ENCODE measurements at places on chromosomes 4 and X.

DNA sequence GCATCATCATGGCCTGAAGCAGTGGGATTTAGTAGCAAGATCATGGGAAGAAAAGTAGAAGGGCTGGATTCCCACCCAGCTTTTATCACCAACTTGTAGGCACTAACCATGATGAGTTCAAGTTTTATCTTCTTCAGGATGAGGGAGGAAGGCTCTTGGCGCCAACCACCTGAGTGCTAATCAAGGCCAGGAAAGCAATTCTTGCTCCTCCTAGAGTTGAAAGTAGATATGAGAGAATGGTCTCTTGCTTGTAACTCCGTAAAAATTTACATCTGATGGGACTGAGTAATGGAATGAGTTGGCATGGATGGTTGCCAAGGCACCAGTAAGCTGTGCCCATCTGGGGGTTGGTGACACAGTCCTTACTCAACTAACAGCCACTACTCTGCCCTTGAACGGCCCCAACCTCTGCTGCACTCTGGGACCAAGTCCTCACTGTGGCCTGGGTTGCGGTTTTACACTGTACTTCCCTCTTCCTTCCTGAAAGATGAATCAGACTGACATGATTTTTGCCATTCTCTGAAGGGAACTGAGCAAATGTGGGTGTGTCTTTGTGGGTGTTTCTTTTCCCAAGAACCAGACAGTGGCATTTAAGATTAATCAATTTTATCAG, 39.4 kb upstream of the NDP start:
- DNase-seq: no peak

DNA sequence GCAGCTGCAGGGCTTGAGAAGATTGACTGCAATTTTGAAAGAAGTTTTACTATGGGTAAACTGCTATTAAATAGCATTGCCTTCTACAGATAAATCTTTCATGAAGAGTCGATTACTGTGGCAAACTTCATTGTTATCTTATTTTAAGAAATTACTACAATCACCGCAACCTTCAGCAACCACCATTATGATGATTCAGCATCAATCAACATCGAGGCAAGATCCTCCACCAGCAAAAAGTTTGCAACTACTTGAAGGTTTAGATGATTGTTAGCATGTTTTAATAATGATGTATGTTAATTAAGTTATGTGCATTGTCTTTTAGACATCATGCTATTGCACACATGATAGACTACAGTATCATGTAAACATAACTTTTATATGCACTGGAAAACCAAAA, 1511.0 kb downstream of the FSTL5 start:
- no peak for DNase-seq

- DNase-seq: no peak
Measured at GRCh38 chrX:108396986-108397385, 41.2 kb downstream of the COL4A6 start.

GRCh38 chr4:65943076-65943475, 272.8 kb upstream of the EPHA5 start:
- no peak for DNase-seq

DNA sequence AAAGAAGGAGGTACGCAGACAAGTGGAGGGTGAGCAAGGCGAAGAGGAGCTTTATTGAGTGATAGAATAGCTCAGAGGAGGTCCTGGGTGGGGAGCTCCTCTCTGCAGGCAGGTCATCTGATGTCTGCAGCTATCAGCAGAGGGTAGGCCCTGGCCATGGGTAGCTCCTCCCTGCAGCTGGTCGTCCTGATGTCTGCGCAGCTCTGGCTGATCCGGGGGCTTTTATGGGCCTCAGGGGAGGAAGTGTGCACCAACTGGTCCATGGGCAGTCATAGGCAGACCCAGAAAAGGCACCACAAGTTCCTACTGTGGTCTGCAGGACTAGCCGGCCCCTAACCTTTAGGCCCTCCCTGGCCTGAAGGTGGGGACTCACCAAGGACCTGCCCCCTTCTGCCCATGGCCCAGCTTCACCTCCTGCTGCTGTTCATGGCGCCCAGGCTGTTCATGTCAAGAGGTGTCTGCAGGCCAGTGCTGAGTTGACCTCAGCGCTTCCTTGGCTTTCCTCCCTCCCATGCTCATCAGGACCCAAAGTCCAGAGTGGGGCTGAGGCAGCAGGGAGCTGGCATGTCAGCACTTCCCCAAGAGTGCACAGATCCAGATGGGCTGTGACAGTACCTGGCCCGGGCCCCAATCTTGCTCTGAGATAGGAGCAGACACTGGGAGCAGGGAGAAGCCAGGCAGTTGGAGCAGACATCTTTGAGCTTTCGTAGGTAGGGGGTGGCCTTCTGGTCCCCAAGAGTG, 46.1 kb downstream of the ARAP2 start:
- DNase-seq: no peak

DNA sequence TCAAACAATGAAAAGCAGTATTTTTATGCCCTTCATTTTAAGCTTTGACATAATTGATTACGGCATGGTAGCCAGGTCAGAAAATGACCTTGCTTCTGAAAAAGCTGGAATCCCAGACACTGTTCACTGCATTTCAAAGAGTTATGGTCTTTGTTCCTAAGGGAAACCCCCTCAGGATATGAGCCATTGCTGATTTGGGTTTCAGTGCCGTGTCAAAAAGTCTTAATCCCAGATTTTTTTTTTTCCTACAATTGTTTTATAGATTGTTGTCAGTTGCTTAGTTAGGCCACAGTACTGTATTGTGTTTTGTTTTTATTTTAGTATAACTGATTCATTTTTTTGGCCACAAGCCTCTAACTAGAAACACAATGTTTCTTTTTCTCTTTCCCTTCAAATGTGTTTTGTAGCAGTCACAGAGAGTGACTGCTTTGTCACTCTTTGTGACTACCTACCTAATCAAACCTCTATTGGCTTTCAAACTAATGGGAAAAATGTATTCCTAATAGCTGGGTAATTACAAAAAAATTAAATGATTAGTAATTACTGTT, 10.3 kb downstream of the WDR44 start:
- no peak for DNase-seq

GRCh38 chr4:188819233-188819632, 680.0 kb downstream of the TRIML1 start:
- no peak for DNase-seq

All from GM06990 (cell line).